ENCODE measurements at places on chromosomes 11 and 22. TPM values are rescaled to one million over a fixed set of nuclear protein-coding genes. Genes with fewer than 3 reads are reported as not detected.
A peak's percentile ranks its signal among the peaks of the same experiment; 100 is the strongest.

- DNase-seq = no peak
Observed at GRCh38 chr11:11607772-11608171, 14.0 kb downstream of the GALNT18 start.

PDE2A gene
- 351 TPM for total RNA-seq

GRCh38 chr11:105900515-105901035 lies 121.5 kb downstream of the MSANTD4 start:
- DNase-seq = no peak

CENPM gene
- 34.2 TPM for total RNA-seq

DNA sequence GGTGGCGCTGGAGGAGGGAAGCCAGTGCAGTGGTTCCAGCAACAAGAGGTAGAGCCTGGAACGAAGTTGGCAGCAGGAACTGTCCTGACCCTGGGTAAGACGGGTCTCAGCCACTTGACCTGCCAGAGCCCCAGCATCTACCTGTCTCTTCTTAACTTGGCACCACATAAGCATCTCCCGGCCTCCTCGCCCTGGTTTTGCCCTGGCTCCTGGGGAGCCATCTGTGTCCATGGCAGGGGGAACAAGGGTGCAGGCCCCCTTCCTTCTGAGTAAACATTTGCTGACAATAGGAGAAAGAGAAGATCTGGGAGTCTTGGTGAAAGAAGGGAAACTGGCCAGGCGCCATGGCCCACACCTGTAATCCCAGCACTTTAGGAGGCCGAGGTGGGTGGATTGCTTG lies 12.8 kb downstream of the P2RY2 start:
- DNase-seq = no peak

GRCh38 chr22:31243339-31244045 lies 31.4 kb downstream of the LIMK2 start:
- DNase-seq = peak; percentile 85

DNA sequence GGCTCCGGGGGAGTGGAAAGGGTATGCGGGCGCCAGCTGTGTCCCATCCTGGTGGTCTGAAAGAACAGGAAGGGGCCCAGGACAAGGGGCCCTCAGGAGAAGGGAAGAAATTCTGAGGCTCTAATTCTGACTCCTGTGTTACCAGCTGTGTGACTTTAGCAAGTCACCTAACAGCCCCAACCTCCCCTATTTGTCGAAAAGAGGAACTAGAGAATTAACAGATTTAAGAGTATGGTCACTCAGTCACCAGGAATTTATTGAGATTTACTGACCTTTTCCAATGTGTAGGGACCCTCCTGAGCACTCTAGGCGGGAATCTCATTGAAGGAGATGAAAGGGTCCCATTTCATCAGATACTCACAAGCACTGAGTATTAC lies 14.6 kb downstream of the RPS6KA4 start:
- DNase-seq = no peak

GRCh38 chr22:39808081-39808480 lies 85.5 kb downstream of the ENTHD1 start:
- DNase-seq = peak; percentile 51

Data from dermis blood vessel endothelial cell (primary cell).